ENCODE measurements at places on chromosomes 4 and X. TPM values are rescaled to one million over a fixed set of nuclear protein-coding genes. Genes with fewer than 3 reads are reported as not detected.

Gene ODAPH
- not detected for total RNA-seq

Gene EPHA5
- 9.6 TPM for total RNA-seq

Gene NSUN7
- 5.9 TPM for total RNA-seq

Gene DMP1
- not detected for total RNA-seq

Gene SCD5
- total RNA-seq: 17.2 TPM

Gene C4orf50
- total RNA-seq: not detected

Gene FAM184B
- not detected for total RNA-seq

Gene RXFP1
- 0.25 TPM for total RNA-seq

Gene GABRQ
- 8.8 TPM for total RNA-seq

Gene GPR82
- total RNA-seq: not detected

Gene CPLX1
- total RNA-seq: not detected

Gene MYOZ2
- total RNA-seq: not detected

Gene SSX7
- not detected for total RNA-seq

Gene STOX2
- total RNA-seq: under 0.01 TPM

Gene SERPINA7
- total RNA-seq: not detected

Gene PAGE4
- not detected for total RNA-seq

Gene MTNR1A
- total RNA-seq: not detected

Gene L1CAM
- 186 TPM for total RNA-seq

Gene ERVMER34-1
- not detected for total RNA-seq

Gene KLHL34
- not detected for total RNA-seq

Gene PFKFB1
- total RNA-seq: not detected

Gene HELT
- total RNA-seq: not detected

Data from M059J (cell line).